Activated CD4-positive, alpha-beta T cell treated with anti-CD3 and anti-CD28 coated beads, Interleukin-2, amount 50 U/mL, for 1 hour (primary cell): ENCODE measurements at places on chromosomes 12 and 14.
A peak's percentile ranks its signal among the peaks of the same experiment; 100 is the strongest.

DNA sequence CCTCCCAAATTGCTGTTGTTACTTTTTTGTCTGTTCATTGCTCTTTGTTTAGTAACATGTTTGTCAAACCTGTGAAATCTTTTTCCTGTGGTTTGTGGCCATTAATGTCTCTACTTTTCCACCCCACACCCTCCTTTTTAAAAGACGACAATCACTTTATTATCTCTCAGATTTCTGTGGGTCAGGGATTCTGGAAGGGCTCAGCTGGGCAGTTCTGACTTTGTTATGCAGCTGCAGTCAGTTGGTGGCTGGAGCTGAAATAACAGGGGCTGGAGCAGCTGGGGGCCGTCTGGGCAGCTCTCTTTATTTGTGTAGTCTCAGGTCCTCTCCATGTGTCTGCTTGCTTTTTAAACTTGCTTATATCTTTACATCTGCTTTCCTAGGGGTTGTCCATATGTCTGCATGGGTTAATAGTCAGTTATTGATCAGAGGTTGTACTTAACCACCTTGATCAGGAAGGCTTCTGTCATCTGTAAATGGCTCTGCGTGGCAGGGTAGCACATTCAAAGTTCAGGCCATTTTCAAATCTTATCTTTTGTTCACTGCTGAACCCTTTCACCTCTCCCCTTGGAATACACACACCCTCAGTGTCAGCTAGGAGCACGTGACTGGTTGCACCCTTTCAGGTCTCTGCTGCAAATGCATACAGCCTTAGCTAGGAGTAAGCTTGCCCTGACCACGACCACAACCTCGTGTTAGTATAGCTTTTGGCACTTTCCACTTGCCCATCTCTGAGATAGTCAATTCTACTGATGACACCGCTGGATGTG is 27.9 kb downstream of the BORCS5 start:
- DNase-seq, result peak; percentile 27

DNA sequence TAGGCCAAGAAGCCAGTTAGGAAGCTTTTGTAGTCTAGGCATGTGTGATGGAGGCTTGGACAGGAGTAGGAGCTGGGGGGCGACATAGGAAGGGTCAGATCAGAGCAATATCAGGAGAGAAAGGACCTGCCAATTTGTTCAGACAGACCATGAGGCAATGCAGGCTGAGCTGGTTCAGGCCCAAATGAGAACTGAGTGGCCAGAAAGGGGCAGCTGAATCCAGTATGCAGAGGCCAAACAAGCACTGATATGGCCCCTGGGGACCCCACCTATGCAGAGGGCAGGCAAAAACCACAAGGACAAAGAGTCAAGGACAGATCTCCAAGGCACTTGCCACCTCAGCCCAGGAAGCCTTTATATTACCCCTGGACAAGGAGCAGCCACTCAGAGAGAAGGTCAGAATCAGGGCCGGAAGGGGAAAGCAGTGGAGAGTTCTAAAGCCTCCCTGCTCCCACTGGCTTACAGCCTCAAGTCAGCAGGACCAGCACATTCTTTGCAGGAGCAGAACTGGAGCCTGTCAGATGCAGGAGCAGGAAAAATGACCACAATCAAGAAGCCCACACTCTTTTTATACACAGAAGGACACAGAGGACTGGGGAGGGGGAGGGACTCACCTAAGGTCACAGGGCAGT is 37.2 kb downstream of the CLMN start:
- no peak for DNase-seq

- no peak for DNase-seq
These were observed 87.0 kb downstream of the DAD1 start for GRCh38 chr14:22502007-22502406.

- DNase-seq, result no peak
These were observed 216.0 kb downstream of the AKAP6 start for GRCh38 chr14:32545095-32545494.

DNA sequence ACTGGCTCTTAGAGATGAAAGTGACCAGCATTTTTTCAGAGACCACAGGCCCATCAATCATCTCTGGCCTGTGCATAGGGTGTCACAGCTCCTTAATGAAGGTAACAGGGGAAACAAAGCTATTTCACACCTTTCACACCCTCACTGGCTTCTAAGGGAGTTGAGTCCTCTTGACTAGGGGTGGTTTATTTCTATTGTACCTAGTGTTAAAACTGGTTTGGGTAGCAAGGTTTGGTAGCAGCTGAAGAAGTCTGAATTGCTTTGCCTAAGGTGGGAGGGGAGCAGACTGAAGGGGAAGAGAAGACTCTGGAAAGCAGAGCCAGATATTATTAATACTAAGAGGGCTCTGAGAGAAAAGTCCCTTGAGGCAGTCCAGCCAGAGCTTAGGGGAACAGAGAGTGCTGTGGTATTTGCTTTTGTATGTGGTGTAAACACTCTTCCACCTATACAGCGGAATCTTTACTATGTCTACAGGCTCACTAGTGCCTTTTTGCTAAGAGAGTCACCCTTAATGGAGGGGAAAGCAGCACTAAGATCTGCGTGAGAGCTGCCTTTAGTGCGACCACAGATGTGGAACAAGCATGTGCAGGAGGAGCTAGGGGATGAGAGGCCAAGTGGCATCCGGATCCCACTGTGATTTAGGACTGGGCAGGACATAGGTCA is 95.8 kb downstream of the STXBP6 start:
- no peak for DNase-seq

- DNase-seq, result no peak
These were observed 1367.3 kb upstream of the FLRT2 start for GRCh38 chr14:84162633-84163032.

- DNase-seq, result no peak
These were observed 56.1 kb downstream of the DGLUCY start for GRCh38 chr14:91169951-91170350.

DNA sequence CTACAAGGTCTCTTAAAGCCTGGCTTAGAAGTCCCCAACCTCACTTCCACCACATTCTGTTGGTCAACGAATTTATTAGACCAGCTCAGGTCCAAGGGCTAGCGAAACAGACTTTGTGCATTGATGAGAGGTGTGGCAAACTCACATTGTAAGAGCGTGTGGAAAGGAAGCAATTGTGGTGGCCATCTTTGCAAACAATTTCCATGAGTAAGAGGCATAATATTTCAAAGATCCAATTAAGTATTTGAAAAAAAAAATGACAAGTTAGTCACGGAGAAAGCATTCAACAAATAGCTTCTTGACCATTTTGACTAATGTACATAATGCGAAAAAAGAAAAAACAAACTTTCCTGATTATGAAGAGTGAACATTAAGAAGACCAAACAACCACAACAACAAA is 7.4 kb downstream of the NR1H4 start:
- no peak for DNase-seq

GRCh38 chr12:127485528-127485927 is 781.4 kb upstream of the TMEM132C start:
- no peak for DNase-seq

- no peak for DNase-seq
These were observed 160.6 kb downstream of the CAPZA3 start for GRCh38 chr12:18898470-18898869.
